GM18507 (cell line): ENCODE measurements at places on chromosomes 2 and 18.

- no peak for DNase-seq
Observed at GRCh38 chr18:44458777-44459176, 221.9 kb upstream of the SETBP1 start.

- no peak for DNase-seq
Observed at GRCh38 chr18:23871410-23871809, 143.1 kb upstream of the TTC39C start.

DNA sequence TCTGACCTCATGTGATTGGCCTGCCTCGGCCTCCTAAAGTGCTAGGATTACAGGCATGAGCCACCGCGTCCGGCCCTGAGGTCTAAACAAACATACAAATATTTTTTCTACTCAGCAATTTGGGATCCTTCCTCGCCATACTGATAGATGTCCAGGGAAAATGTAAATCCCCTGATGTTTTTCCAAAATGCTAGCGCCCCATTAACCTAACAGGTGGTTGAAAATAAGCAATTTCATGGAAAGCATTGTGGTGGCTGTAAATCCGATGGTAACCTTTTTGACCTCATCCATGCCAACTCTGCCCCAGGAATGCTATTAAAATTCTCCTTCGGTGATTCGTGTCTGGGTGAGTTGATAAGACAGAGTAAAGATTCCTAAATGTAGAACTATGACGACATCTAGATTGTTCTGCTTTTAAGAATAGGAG lies 19.3 kb downstream of the GEMIN6 start:
- no peak for DNase-seq

DNA sequence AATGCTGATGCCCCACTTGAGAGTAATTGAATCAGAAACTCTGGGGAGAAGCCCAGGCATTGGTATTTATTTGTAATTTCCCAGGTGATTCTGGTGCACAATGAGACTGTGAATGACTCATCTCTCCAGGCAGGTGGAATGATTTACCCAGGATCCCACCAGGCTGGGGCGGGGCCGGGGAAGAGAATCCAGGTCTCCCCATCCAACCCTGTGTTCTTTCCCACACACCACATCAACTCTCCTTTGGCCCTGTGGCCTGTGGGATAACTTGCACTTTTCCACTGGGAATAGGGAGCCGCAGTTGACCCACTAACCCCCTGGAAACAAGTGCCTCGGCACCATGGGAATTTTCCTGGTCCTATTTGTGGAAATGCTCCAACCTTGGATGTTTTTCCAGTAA lies 409.8 kb downstream of the ZNF521 start:
- DNase-seq: no peak

DNA sequence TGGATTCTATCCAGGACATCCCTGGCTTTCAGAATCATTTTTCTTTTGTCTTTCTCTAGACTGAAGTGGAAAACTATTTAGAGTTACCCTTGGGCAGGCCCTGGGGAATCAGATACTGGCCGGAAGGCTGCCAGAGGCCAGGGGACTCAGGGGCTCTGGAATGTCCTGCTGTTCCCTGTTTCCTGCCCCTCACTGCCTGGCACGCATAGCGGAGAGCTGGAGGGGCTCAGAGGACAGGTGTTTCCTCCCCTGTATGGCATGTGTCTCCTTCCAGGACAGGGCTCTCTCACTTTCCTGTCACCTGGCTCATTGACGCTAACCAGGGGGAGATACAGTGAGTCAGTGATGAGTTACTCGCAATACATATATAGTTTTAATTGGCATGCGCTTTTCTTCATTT lies 38.8 kb downstream of the DYSF start:
- DNase-seq: no peak

DNA sequence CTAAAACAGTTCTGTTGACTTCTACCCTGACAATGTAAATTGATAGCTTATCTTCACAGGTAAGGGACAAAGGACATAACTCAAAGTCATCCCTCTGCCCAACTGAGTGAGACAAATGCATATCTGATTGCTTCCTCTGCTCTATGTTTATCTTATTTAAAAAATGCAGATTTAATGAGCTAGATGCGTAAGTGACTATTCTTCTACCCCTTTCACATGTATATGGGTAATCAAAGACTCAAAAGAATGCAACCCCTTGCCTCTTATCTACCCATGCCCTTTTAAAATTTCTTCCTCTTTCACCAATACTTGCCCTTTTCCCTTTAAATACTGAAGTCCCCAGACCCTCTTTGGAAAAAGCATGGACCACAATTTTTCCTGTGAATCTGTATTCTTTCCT lies 253.4 kb downstream of the WDPCP start:
- no peak for DNase-seq

DNA sequence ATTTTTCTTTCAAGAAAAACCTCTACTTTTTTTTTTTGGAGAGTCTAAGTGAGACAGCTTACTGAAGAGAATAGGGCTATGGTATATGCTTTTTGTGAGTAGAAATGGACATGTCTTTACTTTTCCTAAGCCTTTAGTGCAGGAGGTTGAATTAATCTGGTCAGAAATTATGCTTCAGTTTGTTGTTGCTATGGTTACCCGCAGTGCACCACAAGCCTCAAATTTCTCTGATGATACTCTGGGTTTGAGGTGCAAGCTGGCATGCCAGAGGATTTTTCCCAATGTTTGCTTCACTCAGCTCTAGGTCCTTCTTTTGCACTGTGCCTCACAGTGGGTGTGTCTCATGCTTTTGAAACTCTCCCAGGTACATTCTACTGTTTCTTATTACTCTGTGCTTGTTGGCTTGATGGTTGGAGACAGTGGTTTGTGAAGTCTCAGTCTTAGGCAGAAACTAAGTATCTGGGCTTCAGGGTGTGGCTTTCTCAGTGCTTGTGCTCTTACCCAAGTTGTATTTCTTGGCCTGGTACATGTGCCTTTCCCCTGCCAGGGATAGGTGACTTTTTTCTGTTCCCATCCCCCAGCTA lies 278.3 kb downstream of the RBM43 start:
- no peak for DNase-seq

DNA sequence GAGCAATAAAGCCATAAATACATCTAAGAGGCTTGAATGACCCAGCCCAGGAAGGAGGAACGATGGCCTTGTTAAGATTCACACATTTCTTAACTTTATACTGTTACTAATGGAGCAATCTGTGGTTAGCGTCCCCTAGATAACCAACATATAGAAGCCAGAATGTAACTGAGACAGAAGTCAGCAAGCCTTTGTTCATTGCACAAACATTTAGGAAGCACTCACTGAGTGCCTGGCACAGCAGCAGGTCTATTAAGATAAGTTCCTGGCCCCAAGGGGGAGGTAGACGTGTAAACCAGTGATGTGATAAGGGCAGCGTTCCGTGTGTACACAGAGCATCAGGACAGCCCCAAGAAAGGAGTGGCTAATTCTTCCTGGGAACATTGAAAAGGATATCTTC lies 63.6 kb upstream of the ATL2 start:
- DNase-seq: no peak

DNA sequence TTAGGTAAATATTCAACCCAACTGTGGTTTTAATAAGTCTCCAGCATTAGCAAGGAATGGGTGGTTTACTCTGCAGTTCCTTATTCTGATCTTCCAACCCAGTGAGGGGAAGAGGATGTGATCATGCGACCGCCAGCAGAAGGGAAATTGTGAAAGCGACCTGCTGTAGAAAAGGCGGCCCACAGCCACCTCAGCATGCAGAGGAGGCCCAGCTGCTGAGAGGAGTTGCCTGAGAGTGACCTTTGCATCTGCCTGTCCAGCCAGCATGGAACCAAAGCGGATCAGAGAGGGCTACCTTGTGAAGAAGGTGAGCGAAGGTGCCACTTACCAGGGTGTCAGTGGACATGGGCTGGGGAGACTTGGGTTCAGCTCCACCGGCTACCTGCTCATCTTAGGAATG lies at the start of gene PLEK:
TSS of gene PLEK (plus strand) at position 196 of the 400 bp plus-strand sequence. CDS start at position 266, 70 bp downstream.
- no peak for DNase-seq

DNA sequence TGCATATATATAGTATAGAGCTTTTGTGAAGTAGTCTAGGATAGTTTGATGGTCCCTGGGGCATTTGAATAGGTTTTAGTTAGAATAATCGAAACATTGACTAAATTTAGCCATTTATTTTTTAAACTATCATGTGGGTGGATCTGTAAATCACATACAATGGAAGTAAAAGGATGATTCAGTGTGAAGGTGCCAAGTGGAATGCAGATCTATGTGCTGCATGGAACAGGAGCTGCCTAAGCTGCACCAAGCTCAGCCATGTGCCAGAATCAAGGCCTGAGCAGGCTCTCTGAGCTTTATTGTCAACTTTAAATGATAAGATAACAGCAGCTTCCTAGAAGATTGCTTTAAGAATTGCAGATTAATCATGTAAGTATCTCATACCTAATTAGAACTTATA lies 1996.2 kb upstream of the PIK3C3 start:
- DNase-seq: no peak

GRCh38 chr2:39728941-39729351 lies 50.1 kb downstream of the THUMPD2 start:
- DNase-seq: no peak

DNA sequence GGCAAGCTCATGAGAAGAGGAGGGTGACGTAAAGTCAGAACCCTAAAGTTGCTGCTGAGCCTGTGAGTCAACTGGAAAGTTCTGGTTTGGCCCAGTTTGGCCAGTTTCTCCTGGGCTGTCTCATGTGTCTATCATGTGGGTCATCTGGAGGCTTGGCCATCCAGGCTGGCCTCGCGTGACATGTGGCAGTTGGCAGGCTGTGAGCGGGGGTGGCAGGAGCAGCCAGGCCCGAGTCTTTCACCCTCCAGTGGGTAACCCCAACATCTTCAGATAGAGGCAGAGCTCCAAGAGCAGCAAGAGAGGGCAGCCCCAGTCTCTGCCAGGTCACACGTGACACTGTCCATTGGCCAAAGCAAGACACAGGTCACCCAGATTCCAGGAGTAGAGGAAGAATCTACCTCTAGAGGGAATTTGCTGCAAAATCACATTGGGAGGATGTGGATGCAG lies 51.5 kb downstream of the FHOD3 start:
- DNase-seq: no peak

DNA sequence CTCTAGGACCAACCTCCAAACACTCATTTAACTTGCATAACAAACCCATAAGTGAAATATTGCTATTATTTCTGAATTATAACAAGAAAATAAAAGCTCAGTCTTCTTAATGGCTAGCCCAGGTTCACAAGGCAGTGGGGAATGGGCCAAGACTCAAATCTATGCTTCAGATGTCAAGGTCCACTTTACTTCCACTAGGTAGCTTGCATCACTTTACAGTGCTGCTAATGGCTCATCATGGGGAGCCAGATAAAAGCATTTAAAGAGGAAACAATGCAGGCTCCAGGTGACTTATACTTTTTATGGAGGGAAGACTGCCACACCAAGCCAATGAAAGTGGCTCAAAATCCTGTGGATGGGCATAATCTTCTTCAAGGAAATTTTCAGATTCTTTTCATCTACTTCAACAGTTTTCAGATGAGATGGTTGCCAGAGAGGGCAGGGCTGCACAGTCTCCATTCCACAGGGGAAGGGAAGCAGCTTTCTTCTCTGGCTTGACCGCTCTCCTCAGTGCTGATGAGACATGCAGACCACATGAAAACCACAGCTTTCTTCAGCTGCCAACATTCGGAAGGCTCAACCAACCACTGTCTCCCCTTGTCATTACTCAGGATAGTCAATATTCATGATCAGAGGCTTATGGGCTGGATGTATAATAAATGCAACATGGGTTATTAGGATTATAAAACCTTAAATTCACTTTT lies 361.9 kb upstream of the MEX3C start:
- DNase-seq: no peak

- no peak for DNase-seq
Observed at GRCh38 chr2:19462256-19462645, 103.8 kb upstream of the OSR1 start.

- DNase-seq: no peak
Observed at GRCh38 chr18:36757081-36757480, 71.7 kb downstream of the TPGS2 start.

DNA sequence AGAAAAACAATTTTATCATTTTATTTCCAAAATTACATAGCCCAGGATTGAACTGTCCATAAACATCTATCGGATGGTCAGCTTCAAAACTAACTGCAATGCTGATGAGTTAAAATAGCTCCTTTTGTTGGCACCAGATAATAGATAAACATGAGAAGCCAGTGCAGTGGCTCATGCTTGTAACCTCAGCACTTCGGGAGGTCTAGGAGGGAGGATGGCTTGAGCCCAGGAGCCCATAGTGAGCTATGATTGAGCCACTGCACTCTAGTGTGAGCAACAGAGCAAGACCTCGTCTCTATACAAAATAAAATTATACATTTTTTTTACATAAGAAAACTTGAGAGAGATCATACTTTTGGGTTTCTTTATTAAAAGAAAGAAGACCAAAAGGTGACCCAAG lies 34.6 kb upstream of the IMPA2 start:
- no peak for DNase-seq

GRCh38 chr18:47100212-47100831 lies 50.0 kb downstream of the HDHD2 start:
- DNase-seq: peak; percentile 4

- DNase-seq: no peak
Observed at GRCh38 chr2:188668017-188668680, 306.0 kb upstream of the COL3A1 start.

DNA sequence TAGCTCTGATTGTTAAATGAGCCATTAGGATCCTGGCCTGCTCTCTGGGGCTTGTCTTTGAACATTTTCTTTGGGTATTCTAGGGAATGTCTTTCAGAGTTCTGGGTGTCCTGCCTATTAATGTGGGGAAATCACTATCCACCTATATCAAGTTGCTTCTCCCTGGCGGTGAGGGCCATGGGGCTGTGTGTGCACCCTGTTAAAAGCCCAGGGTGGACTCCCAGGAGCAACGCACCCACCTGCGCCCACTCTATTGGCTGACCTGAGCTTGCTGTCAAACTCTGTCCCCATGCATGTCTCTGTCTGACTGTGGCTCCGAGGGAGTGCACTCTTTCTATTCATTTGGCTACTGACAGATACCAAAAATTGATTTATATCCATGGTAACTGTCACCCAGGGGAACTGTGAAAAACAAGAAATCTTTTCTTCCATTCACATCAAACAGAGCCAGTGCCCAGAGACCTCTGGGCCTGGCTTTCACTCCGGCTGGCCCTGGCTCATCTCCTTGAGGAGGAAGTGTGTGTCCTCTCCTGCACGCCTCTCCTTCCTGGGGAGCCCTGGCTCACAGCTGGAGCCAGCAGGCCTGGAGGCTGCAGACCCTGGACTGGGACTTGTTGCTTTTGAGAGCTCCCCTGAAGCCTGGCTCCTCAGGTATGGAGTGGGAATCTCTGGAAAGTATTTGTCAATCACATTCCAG lies 10.5 kb upstream of the TOGARAM2 start:
- DNase-seq: no peak

DNA sequence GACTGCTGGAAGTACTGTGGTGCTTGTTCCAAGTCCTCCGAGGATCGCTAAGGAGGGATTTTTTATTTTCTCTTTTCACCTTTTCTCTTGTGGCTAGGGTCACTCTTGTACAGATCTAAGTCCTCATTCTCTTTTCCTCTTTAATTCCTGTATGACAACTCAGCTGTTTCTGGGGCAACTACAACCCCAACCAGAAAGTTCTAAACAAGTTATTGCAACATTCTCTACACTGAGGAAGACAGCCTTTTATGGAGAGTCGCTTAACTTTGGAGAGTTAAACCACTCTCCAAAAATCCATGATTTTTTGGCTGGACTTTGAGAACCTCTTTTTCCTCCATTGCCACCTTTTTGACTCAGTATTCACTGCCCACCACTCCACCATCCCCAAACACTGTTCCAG lies 74.0 kb upstream of the SESTD1 start:
- DNase-seq: no peak
